ENCODE measurements at places on chromosomes 4 and X.
A peak's percentile ranks its signal among the peaks of the same experiment; 100 is the strongest.

- DNase-seq = no peak
Measured at GRCh38 chr4:184628103-184628502, 21.1 kb downstream of the CASP3 start.

DNA sequence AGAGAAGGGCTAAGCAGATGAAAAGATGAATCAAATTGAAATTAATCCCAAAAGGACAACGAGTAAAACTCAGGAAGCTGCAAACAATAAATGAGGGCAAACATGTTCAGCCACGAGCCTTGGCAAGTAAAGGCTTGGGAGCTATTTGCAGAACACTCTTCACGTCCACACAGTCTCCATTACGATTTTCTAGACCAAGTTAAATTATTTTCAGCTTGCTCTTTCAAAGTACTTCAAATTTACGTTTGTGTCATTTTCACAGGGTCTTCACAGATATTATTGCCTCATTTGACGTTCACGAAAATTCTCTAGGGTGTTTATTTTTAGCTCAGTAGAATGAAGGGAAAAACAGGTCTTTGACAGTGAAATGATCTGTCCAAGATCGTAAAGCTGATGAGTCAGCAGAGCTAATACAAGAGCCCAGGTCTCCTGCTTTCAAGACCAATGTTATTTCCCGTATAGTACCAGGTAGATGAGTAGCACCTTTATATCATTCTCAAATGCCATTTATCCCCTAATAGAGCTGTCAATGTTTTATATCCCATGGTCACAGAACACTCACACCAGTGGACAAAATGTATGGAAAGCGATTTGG is 20.9 kb downstream of the KLB start:
- no peak for DNase-seq

GRCh38 chrX:150155436-150156035 is 207.6 kb upstream of the MAMLD1 start:
- DNase-seq = peak; percentile 8

DNA sequence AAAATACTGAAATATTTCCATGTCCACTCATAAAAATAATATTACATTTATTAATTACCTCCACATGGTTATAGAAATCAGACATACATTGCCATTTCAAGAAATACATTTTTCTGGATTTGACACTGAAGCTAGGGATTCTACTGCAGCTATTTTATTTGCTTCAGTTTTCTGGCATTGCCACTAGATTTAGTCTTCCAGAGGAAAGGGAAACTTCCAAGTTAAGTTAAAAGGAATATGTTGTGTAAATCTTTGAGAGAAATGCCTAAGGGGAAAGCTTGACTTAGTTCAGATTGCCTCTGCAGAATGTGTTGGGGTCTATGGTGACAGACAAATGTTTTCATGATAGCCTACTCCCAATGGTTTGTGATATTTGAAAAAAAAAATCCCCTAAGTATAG is 1631.3 kb downstream of the PCDH18 start:
- DNase-seq = no peak

DNA sequence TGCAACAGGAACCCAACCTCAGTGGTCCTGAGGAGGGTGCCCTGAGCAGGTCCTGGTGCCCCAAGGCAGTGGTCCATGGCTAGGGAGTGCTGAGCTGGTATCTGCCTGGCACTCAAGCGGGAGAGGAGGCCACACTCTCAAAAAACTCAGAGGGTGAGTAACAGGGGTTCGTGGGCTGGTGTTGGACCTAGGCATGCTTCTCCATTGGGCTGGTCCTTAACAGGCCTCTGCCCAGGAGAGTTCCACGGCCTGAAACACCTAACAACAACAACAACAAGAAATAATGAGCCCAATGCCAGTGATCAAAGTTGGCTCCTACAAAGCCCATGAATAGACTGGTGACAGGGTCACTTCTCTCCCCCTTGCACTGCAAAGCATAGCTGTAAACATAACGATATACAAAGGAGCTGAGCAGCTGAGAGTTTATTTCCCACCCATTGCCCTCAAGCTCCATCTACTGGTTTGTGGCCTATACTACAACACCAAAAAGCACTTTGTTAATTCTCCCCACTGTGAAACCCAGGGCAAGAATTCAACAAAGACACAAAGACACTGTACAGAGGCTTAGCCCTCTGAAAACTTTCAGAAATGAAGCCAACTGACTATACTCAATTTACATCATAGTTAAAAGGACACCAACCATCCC is 736.1 kb upstream of the ADGRL3 start:
- DNase-seq = no peak

DNA sequence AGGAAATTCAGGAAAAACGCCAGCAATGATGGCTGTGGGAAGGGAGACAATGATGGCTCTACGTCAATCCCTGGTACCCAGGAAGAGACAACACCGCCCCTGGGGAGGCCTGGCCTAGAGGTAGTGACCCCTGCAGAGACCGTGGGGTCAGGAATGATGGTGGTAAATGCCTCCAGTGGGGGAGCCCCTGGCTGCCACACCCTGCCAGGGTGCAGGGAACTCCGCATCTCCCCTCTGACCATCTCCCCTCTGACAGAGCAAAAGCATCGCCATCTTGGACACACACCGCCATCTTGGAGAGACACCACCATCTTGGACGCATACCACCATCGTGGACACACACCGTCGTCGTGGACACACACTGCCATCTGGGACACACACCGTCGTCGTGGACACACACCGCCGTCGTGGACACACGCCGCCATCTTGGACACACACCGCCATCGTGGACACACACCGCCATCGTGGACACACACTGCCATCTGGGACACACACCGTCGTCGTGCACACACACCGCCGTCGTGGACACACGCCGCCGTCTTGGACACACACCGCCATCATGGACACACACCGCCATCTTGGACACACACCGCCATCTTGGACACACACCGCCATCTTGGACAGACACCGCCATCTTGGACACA is 9.9 kb downstream of the ASMTL start:
- DNase-seq = no peak

DNA sequence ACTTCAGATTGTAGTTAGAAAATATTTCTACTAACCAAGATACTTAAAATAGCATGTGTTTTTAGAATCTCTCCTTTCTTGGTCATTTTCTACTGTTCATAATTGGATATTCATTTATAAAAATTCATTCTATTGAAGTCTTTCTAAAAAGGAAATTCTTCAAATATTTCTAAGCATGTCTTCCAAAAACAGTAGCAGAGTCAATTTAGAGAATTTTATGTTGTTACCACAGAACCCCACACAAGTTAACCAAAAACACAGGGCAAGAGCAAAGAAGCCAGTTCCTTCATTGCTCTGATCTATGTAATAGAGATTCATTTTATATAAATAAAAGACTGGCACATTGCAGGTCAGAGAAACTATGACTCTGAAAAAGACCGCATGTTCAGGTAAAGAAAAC is 345.1 kb upstream of the PITX2 start:
- DNase-seq = no peak

GRCh38 chr4:16967722-16968121 is 69.3 kb upstream of the LDB2 start:
- DNase-seq = no peak

Measured in inflammatory macrophage (primary cell).